ENCODE measurements at places on chromosomes 1 and 21.

DNA sequence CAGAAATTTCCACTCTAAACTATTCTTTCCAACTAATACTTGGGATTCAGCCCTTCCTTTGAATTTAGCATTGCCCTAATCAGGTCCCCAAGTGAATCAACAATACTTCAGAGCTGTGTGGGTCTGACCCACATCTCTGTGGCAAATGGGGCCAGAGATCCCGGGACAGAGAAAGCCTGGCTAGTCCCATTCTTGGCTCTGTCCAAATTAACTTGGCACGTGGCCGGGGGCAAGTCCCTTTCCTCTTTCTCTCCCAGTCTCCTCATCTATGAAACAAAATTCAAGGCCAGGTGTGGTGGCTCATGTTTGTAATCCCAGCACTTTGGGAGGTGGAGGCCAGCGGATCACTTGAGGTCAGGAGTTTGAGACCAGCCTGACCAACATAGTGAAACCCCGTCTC is 6.3 kb upstream of the ZC3H12A start:
- DNase-seq: no peak

- no peak for DNase-seq
These were observed 3.9 kb upstream of the SYNC start for GRCh38 chr1:32706491-32706890.

DNA sequence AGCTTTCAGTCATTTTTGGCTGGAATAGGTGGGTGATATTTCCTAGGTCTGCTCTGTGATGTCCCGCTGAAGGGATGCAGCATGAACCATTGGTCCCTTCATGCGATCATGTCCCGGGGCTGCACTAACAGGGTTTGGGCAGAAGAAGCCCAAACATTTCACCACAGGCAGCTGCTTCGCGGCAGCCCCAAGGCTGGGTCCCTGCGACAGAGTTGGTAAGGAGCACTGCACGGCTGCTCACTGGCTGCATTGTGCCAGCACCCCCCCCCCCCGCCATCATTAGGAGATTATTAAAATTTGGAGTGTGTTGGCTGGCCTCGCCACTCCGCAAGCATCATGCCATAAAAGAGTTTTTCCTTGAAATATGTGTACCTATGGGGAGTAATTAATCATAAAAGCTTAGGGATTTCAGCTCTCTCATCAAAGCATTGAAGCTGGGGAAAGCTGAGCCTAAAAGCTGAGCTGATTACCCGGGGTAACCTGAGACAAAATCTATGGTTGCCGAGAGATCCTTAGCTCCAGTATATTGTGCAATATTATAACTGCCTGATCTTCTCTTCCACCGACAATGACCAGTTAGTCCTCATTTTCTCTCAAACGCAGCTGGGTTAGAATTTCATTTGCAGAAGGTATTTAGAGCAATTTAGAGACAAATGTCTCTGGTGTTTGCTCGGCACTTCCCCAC is 62.5 kb downstream of the PEX14 start:
- no peak for DNase-seq

- DNase-seq: no peak
These were observed 84.4 kb downstream of the RNF220 start for GRCh38 chr1:44489481-44489880.

- DNase-seq: no peak
These were observed 9.1 kb downstream of the C21orf58 start for GRCh38 chr21:46314441-46315020.

GRCh38 chr21:42232176-42232825 is 13.4 kb downstream of the ABCG1 start:
- DNase-seq: no peak

DNA sequence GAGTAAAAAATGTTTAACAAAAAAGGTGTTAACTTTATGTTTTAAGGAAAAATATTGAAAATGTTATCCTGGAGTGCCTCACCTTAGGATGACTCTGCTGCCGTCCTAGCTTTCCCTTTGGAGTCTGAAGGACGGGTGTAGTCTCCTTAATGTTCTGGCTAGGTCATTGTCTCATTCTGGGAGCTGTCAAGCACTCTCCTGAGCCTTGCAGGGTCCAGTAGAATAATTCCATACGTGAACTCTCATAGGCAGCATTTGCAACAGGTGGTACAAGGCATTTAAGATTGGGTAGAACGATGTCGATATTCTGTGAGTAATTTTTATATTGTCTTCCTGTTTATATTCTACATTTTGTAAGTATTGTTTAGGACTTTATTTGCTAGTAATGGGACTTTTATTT is 283.6 kb upstream of the C1orf105 start:
- DNase-seq: no peak

DNA sequence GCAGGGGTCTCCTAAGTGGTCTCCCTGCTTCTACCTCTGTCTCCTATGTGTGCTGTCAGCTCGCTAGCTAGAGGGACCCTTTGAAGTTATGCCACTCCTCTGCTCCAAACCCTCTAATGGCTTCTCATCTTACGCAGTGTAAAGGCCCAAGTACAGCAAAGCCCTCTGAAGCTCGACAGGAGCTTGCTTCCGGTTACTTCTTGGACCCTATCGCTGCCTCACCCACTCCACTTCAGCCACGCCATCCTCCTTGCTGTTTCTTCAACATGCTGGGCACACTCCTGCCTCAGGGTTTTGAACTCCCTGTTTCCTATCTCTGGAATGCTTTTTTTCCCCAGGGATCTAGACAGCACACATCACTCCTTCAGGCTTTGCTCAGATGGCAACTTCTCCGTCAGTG is 102.3 kb upstream of the F3 start:
- DNase-seq: no peak

DNA sequence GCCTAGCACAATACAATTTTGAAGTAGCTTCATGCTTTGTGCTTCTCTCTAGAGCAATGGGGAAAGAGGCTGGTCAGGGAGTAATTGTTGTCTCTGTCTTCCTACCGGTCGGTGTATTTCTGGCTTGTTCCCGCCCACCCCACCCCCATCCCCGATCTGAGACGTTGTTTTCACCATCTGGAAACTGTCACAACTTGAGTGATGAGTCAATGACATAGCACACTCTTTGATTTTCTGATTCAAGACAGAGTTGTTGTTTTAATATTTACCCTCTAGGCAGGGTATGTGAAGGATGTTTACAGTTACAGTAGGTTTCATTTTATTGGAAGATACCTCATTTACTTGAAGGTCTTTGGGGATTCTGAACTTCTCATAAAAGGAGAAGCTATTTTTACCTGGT is 7.0 kb downstream of the IL12RB2 start:
- peak; percentile 85 for DNase-seq

DNA sequence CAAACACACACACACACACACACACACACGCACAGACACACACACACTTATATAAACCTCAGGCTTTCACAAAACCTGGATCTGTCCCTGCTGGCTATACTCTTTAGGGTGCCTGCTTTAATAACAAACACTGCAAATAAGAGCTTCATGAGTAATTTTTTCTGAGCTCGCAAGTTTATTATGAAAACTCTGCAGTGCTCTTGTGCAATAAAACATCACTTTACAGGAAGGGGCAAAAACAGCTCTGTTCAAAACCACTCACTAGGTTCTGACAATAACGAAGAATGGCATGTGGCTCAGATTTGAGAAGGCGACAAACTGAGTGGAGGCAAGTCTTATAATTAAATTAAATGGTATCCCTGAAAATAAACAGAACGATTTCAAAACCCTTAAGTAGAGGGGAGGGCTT is 42.6 kb upstream of the CTPS1 start:
- DNase-seq: no peak

DNA sequence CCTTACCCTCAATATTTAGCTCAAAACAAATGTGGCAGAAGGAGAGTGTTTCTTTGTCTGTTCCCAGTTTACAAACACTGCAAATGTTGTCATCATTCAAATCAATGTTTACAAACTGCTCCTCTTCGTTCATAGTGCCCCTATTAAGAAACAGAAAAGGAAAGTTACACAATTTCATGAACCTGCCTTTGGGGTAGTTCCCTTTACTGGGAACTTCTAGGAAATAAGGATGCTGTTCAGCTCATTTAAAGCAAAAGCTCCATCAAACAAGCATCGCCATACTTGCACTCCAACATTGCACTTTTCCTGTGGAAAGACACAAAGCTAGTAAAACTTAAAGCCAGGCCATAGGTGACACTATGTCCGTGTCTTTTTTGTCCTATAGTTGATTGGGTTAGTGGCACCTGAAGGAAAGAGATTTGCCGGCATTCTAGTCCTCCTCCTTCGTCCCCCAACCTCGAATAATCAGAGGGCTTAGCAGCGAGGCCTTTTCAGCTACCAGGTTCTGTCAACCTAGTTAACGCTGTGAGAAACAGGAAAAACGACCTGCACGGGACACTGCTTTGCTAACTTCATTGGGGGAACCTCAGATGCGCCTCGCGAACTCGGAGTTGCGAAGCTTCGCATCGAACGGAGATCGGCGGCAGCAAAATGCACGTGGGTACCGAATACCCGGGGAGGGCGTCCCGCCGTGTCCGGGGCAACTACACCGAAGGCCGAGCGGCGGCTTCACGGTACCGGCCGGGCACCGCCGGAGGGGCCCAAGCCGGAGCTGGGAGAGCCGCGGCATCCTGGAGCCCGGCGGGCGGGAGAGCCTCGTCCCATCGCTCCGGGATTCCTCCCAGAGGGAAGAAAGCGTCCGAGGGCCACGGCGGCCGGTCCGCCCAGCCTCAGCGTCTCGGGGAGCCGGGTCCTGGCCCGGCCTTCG is 706 bp downstream of the C21orf91 start:
- no peak for DNase-seq

- no peak for DNase-seq
These were observed 30.4 kb downstream of the TTC13 start for GRCh38 chr1:230948301-230948700.

- no peak for DNase-seq
These were observed 44.9 kb upstream of the TINAGL1 start for GRCh38 chr1:31531177-31531999.

DNA sequence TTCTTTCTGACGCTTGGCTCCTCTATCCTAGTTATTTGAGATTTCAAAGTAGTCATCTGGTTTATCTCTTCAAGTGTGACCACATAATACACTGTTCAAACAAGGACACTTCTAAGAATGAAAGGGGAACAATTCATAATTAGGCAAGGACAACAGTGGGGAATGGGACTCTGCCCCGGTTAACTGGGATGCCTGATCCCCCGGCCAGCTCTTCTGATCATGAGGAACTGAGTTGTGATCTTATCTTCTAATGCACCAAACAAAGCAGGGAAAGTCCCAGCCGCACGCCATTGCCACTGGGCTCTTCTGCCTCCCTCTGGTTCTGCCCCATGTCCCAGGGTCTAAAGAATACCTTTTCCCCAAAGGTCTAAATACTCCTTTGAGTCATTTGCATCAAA is 158.2 kb upstream of the IRF2BP2 start:
- no peak for DNase-seq

GRCh38 chr1:78279051-78279450 is 211.7 kb upstream of the PTGFR start:
- DNase-seq: peak; percentile 89

DNA sequence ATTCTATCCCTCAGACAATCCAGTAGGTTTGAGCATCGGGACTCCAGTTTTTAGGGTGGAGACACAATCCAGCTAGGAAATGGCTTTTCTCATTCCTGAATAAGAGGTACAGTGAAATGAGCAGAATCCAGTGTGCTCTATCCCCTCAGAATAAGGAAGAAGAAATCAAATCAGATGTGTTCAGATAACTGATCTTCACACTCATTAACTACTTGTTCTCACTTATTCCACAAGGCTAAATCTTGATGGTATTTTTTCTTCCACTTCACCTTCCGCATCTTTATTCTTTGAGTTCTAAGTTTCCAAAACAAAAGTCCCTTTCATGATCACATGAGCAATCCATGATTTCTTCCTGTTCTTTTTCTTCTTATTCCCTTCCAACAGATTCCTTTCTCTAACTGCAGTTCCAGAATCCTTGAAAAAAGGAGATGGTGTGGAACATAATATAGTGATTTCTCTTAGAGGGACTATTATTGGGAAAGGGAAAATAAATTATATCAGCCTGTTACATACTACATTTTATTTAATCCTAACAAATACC is 1.7 kb downstream of the SYT11 start:
- DNase-seq: peak; percentile 23

DNA sequence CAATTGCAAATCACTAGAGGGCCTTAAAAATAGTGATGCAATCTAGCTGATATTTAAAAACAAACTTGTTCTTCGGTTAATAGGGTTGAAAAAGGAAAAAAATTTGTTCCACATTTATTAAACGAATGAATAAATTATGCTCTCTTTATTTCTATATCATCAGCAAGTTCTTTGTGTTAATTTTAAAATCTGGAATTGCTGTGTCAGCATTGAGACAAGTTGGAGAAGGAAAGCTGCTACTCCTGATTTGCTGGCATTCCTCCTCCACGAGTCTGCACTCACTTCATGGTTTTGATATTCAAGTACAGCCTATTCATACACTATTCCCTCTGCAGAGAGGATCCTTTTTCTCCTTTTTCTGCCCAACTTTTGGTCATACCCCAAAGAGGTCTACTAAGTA is 117.6 kb downstream of the MRPL39 start:
- DNase-seq: no peak

DNA sequence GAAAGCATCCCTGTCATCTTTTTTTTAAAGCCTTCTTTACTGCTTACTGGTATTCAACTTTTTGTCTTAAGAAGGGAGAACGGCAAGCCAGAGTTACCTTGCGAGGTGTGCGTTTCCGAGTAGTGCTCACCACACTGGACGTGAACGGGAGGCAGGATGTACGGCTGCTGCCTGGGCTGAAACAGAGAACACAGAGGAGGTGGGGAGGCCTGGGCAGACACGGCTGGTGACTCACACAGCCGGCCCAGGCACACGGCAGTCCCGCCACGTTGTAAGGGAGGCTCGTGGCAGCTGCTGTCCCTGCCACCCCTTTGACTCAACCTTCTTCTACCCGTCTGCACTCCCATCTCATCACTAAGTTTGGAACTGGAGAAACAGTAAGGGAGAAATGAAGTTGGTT is 105.8 kb downstream of the SMYD2 start:
- DNase-seq: no peak

DNA sequence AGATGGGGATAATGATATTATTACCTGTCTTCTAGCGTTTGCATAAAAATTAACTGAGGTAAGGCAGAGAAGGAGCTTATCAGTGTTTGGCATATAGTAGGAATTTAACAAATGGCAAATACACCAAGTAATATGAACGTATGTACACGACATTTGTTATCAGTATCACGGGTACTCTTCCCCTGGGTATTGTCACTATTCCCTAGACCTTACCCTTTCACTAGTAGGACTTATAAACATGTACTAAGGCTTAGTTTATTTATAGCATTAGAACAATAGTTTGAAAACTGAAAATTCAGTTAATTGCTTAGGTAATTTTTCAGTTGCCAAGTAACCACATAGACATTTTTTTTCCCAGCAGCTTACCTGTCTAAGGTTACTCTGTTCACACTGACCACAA is 187.0 kb downstream of the KCTD3 start:
- DNase-seq: no peak

DNA sequence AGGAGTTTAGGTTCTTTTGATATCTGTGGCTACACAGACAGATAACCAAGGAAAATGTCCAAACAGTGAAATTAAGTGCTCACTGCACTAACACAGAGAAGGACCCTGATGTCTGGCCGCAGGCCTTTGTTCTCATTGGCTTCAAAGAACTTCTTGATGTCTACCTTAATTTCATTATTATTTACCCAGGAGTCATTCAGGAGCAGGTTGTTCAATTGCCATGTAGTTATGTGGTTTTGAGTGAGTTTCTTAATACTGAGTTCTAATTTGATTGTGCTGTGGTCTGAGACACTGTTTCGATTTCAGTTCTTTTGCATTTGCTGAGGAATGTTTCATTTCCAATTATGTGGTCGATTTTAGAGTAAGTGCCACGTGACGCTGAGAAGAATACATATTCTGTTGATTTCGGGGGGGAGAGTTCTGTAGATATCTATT is 15.2 kb upstream of the LGALS8 start:
- DNase-seq: no peak

Data from SK-MEL-5 (cell line).